ENCODE measurements at places on chromosomes 6 and 20.

DNA sequence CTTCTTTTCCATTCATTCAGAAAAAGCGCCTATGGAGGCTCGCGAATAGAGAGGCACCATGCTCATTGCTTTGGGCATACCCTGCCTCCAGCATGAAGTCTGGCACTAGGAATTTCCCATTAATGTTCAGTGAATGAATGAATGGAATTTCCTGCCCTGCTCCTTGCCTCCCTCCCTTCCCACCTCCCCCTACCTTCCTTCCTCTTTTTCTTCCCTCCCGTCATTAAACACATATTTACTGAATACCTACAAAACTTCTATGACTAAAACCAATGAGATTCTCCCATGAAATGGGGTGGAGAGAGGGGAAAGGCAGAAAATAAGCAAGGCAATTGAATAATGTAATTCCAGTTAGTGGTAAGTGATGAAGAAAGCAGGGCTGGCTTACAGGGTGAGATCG lies 213.8 kb upstream of the AGPAT4 start:
- no peak for DNase-seq

DNA sequence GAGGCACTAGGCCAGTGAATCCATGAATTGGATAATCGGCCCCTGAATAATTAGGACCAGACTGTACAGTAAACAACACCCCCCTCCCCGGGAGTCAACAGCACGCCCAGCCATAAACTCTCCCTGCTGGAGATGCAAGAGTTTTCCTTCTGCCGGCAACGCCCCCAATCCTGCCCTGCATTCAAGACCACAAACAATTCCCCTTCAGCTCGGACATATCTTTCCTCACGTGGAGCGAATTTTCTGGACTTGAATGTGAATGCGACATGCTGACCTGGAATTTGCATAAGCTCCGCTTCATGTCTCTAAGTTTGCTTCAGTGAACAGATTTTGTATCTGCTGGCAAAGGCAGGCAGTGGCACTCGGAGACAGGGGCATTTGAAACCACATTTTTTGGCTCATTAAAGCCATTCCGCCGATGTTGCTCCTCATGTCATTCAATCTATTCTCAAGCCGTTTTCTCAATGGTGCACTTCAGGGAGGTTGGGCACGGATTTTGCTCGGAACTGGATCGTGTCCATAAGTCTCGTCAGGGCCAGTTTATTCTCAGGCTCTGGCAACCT lies 38.0 kb upstream of the GMPR start:
- DNase-seq = no peak

- DNase-seq = no peak
Observed at GRCh38 chr20:63602321-63602720, 24.6 kb downstream of the GMEB2 start.

GRCh38 chr6:81237226-81237625 lies 515.3 kb downstream of the TENT5A start:
- DNase-seq = no peak

Data from GM10248 (cell line).